Urinary bladder (tissue), 4 donors: ENCODE measurements at places on chromosomes 16 and 17.
A peak's percentile ranks its signal among the peaks of the same experiment; 100 is the strongest.

GRCh38 chr17:32755045-32755805, 121.7 kb downstream of the MYO1D start:
- peak; percentile 47 for DNase-seq

DNA sequence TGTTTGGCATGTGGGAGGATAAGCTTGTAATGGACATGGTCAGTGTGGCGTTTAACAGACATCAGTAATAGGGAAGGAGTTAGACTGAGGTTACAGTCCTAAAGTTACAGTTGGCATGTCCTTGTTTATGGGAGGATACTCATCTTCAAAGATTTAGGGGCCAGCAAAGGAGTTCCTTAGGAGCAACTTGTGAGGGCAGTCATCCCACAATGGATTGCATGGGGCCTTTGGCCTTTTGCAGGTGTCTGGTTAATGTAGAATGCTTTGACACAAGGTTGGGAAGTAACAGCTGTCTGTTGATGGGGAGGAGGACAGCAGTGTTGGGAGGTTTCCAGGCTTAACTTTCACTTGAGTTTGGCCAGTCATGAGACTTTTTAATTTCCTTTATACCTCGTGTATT, 2.2 kb downstream of the NUBP1 start:
- DNase-seq, result no peak

GRCh38 chr16:56632156-56632847, at the start of gene MT1M:
MT1M (plus strand) TSS chr16:56632659; CDS start chr16:56632732, 73 bp downstream.
- no peak for DNase-seq

- DNase-seq, result no peak
Observed at GRCh38 chr17:44424828-44425461, 35.5 kb upstream of the ITGA2B start.

DNA sequence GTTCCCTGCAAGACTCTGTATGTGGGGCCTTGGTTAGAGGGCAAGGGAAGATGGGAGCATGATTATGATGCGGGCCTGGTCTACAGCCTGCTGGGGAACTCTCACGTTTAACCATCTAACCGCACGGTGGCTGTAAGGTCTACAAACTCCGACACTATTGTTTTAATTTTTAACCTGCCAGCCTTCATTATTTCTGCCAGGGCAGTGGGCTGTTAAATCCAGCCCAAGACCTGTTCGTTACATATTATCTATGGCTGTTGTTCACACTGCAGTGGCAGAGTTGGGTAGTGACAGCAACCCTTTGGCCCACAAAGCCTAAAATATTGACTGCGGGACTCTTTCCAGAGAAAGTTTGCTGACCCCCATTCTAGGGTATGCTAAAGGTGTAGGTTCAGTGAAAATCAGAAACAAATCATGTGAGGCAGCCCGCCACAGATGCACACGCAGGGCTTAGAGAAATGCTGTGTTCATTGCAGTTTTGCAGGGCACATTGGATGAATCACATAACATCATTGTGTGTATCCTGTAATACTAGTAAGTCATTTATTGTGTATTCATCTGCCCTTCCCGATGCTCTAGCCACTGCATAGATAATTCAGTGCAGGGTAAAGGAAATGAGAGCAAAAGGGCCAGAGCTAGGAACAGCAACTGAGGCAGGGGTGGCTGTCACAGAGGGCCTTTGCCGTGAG, 14.3 kb downstream of the SNX29 start:
- no peak for DNase-seq

GRCh38 chr17:1271030-1271423, 783 bp downstream of the BHLHA9 start:
- no peak for DNase-seq

DNA sequence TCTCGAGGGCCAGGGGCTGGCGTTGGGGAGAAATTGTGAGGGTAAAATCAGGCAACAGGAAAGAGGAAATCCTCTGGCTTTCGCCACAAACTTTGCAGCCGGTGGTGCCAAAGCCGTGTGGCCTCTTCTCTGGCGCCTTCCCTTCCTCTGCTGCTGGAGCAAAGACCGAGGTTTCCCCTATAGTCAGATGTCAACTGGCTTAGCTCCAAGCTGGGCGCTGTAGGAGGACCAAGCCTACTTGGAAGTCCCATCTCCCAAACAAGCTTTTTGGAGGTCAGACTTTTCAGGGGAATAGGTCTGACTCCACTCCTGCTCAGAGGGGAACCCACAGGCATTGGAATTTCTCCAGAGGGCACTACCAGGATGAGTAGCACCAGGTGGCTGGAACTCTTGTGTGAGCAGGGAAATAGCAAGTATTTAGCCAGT, 5.0 kb downstream of the IGFBP4 start:
- DNase-seq, result no peak

GRCh38 chr17:56434610-56435009, 158.9 kb upstream of the NOG start:
- no peak for DNase-seq

DNA sequence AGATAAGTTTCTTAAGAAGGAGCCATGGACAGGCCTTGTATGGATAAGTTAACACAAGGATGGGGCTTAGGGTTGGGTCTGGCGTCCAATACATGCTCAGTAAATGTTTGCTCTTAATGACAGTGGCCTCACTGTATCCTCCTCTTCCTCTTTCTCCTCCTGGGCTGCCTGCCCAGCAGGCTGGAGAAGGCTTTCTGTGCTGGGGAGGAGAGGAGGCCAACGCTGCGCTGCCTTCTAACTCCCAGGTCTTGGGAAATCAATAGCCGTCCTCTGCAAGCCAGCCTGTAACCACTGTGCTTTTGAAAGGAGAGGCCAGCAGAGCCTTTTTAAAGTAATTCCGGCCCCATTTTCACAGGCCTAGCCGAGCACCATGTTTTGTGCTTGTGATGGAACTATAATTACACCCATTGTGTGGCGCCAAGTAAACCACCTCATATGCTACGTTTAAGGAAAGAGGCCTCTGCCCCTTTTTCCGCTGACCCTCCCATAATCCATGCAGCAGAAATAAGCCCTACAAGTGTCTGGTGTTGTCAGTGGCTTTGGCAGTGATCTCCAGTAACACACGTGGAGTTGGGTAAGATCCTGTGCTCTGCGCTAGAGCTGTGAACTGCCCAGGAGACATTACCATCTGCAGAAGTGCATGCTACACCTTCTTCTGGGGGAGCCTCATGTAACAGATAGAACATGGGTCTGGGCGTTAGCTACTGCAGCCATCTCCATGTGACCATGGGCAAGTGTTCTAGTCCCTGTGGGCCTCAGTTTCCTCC, 368.2 kb downstream of the SNX29 start:
- no peak for DNase-seq

DNA sequence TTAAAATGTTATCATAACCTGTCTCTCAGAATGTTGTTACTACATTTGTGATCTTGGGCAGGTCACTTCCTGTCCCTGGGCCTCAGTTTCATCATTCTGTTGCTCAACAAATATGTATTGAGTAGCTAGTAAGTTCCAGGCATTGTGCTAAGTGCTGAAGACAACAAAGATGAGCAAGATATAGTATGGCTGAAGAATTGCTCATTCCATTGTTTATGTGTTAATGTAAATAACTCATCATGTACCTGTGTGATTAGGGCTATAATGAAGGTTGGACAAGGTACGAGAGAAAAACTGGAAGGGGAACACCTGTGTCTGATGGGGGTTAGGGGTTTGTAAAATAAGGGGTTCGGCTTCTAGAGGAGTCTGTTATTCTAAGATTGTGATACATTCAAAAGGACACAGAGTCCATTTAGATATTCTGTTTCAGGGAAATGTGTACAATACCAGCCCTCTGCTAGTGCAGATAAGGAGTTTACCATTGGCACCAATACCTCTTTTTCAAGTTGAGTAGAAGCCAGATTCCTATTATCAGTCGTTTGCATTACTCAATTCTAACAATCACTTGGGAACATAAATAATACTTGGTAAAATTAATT, 20.0 kb downstream of the TUBG1 start:
- DNase-seq, result no peak

GRCh38 chr16:782766-783403, 5.3 kb downstream of the RPUSD1 start:
- DNase-seq, result no peak

DNA sequence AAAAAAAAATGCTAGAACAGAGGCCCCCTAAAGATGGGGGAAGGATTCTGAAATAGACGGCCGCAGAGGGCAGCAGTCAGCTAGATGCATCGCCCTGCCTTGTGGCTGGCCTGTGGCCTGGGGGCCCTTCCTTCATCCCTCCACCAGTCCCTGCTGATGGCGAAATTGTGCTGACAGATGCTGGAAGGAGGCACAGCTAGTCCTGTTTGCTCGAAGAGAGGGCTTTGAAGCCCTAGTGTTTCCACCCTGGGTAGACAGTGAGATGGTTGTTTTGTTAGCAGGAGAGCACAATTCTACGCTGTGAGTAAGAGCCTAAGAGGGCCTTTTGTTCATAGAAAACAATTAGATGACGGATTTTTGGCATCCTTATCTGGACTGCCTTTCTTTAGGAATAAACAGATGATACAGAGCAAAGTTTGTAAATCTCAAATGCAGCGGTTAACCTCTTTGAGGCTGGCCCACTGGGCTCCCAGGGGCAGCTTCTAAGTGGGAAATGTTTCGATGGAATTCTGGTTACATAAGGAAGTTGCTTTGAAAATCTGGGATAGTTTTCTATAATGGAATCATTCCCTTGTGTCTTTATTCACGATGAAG, 23.0 kb downstream of the VPS35L start:
- DNase-seq, result no peak

- no peak for DNase-seq
Observed at GRCh38 chr16:55301385-55302008, 22.5 kb upstream of the IRX6 start.
